Bone marrow (tissue), 2 donors: ENCODE measurements at places on chromosomes 6 and 20.

- no peak for DNase-seq
Observed at GRCh38 chr6:6368684-6369052, 48.2 kb upstream of the F13A1 start.

GRCh38 chr6:7727946-7728854 is 2.3 kb downstream of the BMP6 start:
- no peak for DNase-seq

DNA sequence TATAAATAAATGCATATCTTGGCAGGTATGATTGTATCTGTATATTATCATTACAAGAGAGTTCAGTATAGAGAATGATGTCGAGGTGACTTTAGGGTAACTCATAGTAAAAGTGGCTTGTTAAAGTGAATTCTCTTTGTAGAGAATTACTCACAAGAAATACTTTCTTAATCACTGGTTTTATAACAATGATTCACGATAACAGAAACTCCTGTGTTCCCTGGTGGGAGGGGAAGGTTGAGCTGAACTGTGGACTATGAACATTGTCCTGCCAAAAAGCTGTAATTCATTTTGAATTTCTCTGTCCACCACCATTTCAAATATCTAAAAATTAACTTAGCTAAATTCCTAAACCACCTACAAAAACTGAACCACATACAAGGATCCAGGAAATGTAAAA is 7.7 kb downstream of the TPMT start:
- DNase-seq: no peak

- no peak for DNase-seq
Observed at GRCh38 chr6:93586306-93586705, 166.9 kb upstream of the EPHA7 start.

- DNase-seq: no peak
Observed at GRCh38 chr6:33249732-33250630, 21.7 kb downstream of the VPS52 start.

- no peak for DNase-seq
Observed at GRCh38 chr6:2464641-2465040, 219.2 kb upstream of the GMDS start.

DNA sequence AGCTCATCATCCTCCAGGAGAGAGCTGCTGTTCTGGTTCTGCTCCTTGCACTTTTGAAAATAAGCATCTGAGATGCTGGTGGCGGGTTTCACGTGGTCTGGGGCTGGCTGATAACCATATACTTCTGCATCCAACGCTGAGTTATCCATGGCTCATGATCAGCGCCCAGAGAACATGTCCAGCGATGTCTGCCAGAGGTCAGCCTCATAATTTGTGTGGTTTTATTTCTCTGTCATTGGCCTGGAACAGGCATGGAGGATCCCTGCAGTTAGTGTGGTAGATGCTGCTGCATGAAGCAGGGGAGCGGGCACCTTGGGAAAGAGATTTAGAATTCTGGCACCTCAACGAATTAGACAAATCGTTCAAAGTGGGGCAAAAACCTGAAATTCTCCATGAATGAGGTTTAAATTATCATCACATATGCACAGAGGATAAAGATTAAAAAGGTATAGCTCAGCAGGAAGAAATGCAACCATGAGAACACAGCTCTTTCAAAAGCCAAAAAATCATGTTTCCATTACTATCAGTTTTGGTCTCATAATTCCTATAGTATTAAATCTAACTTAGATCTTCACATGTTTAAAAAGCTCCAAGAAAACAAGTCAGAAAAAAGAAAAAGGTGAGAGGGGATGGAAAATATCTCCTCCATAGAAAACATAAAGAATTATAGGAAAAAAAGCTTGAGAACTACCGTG is 157.2 kb downstream of the SOD2 start:
- DNase-seq: no peak

DNA sequence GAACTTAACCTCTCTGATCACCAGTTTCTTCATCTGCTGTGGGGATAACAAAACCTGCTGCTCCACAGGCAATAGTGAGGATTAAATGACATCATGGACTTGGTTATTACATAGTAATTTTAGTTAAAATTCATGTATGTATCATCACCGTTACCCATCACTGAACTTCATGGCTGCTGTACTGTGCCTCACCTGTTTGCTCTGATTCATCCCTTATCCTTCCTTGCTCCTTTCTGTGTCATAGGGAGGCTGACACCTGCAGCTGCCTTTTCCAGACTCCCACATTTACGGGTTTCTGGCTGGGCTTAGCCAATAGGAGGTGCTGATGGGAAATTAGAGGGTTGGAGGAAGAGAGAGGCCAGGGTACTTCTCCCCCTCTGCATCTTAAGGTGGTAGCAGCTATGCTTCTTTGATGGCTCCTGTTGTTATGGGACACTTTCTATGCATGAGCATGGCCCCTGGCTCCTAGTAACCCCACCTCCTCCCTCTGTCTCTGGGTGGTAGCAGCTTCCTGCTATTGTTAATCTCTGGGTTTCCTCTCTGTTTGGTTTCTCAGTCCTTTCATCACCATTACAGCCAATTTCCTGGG is 332.1 kb downstream of the DHX35 start:
- DNase-seq: no peak

DNA sequence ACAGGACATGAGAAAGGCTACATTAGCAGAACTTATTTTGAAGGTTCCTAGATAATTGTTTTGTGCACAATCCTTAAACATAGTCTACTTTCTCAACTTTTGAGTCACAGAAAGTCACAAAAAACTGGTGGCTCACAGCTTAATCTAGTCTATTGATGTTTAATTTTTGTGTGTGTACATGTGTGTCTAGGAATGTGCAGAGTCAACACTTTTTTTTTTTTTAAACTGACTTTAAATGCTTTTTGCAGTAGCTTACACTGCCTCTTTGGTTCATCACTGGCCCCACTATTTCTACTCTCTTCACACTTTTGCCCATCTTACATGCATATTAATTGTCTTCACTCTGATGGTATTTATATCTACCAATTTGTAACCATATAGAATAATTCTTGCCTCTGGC is 566.9 kb downstream of the BCKDHB start:
- DNase-seq: no peak

DNA sequence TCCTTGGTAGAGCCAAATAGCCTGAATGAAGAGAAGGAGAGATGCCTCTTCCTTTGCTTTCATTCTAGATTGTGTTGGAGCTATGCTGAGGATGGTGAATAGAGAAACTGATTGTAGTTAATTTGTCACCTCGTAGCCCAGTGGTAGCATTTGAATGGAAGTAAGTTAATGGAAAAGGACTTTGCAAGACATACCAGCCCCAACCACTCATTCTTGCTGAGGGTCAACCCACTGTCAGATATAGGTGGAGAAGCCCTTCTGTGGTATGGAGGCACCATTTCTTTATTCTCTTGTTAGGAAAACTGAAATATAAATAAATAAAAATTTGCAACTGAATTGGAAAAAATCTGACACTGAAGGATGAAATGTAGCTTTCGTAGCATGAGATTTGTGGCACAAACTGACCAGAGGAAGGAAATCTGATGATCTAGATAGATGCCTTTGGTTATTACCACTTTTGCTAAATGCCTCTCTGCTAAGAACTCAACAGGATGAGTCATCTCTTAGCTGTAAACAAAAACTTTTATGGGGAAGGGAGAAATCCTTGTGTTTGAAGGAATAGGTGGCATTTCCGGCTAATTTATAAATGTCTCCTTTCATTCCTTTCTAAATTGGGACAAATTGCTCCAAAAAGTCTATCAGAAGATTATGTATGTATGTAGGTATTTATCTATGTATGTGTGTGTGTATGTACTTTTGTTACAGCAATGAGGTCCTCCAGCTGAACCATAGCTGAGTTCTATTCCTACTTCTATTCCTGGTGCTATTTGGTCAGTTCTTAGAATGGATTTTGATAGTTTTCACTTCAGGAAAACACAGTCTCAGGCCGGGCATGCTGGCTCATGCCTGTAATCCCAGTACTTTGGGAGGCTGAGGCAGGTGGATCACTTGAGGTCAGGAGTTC is 76.5 kb upstream of the SUPT3H start:
- DNase-seq: no peak

- no peak for DNase-seq
Observed at GRCh38 chr6:163418311-163419029, 4.0 kb downstream of the QKI start.

GRCh38 chr6:96116674-96117073 is 100.9 kb downstream of the FUT9 start:
- no peak for DNase-seq

- DNase-seq: no peak
Observed at GRCh38 chr6:32697031-32697430, 30.6 kb upstream of the HLA-DQB1 start.

DNA sequence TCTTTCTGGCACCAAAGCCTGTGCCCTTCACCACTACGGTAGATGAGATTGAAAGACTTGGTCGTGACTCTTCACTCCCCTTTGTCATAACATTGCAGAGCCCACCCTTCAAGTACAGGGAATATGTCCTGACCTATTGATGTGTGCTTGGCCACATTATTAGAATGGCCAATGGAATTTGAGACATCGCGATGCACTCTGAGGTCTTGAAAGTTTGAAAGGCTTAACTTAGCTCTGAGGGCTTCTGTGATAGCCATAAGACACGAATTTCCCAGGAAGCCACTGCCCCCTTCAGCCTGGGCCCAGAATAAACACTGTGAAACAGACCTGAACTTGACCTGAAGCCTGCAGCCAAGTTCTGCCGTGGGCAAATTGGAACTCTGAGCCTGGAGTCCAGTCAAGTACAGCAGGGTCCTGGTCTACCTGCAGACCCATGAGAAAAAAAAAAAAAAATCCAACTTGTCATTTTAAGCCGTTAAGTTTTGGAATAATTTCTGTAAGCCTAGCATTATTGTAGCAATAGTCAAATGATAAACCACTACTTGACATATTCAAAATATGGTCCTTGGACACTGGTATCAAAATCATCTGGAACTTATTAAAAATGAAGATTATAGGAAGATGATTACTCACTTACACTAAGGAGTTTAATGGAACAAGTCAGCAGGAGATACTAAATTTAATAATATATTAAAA is 36.9 kb upstream of the TRAF3IP2 start:
- no peak for DNase-seq

DNA sequence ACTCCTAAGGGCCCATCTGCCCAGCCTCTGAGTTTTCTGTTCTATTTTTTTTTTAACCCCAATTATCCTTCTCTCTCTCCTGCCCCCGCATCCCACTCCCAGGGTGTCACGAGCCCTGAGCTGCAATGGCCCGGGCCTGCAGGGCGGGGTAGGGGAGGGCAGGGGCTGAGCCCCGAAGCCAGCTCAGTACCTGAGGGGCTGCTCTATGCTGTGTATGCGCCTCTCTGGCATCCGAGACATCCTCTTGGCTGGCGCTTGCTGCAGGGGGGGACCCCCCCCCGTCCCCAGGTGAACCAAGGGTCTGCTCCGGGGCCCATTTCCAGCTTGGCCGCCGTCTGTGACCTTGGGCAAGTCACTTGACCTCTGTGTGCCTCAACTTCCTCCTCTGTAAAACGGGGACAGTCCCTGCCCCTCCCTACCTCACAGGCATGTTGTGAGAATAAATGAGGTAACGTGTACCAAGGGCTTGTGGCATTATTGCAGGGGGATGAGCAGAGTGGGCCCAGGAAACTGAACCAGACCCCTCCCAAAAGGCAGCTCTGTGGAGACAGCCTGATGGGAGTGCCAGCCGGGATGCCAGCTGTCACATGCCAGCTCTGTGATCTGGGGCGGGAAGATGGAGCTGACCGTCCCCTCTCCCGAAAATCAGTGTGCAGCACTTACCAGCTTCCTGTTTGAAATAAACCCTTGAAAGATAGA is 13.0 kb upstream of the MYL9 start:
- no peak for DNase-seq

- DNase-seq: no peak
Observed at GRCh38 chr6:39859025-39859424, 66.8 kb downstream of the DAAM2 start.

GRCh38 chr6:50610562-50610961 is 102.8 kb upstream of the TFAP2D start:
- DNase-seq: no peak

- no peak for DNase-seq
Observed at GRCh38 chr6:80967609-80968008, 784.9 kb downstream of the TENT5A start.

- no peak for DNase-seq
Observed at GRCh38 chr6:38420207-38420606, 219.5 kb downstream of the BTBD9 start.

- DNase-seq: no peak
Observed at GRCh38 chr6:88650029-88650619, 313.3 kb downstream of the RNGTT start.

DNA sequence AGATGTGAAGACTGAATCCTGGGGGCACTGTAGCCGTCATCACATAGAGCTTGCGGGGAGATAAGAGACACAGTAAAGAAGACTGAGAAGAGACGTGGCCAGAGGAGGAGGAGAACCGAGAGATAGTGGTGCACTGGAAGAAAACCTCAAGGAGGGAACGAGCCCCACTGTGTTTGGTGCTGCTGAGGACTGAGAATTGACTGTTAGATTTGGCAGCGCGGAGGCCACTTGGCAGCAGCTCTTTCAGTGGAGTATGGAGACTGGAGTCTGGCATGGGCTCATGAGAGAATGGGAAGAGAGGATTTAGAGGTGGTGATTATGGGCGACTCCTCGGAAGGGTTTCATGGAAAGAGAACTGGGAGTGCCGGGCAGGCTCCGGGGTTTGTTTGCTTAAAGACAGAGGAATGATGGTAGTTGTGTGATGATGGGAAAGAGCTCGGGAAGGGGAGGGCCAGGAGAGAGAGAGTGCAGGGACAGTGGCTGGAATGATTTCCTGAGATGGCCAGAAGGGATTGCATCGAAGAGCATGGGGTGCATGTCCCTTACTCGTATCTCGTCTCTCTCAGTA is 18.0 kb downstream of the CDYL start:
- DNase-seq: no peak

- no peak for DNase-seq
Observed at GRCh38 chr6:68572975-68573374, 62.1 kb upstream of the ADGRB3 start.

GRCh38 chr20:43450841-43451799 is 6.6 kb upstream of the SRSF6 start:
- no peak for DNase-seq

- no peak for DNase-seq
Observed at GRCh38 chr6:2020909-2021308, 224.5 kb downstream of the GMDS start.

- no peak for DNase-seq
Observed at GRCh38 chr6:123592426-123592825, 44.3 kb downstream of the TRDN start.

DNA sequence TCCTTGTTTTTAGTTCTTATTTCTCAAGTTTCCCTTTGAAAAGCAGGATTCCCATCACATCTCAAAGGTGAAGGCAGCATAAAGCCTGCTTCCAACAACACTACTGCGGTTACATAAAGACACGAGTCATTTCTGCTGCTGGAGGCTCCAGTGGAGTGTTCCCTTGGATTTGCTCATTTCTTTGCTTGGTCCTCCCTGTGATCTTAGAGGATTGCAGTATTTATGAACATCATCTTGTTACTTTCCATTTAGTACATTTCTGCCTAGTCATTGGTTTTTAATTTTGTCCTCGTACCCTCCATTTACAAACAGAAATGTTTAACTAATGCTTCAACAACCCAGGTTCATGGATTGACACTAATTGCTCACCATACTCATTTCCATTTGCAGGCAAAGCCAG is 298.8 kb downstream of the ZNF217 start:
- no peak for DNase-seq

DNA sequence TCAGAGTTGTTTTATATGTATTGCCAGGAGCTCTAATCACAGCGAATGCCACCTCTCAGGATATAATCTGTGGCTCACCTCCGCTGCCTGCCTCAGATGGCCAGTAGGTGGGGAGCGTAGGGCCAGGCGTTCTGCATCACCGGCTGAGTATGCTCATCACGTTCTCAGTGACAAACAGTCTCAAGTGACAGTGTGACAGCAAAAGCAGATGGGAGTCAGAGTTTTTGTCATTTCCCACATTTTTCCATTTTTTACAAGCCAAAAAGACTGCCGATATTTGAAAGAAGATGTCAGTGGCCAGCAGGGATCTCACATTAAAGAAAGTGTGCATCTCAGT is 208.7 kb downstream of the ALDH8A1 start:
- DNase-seq: no peak
